ENCODE measurements at places on chromosomes 16 and 17.

- peaks cover 4% of the 10 kb centered on the region for H3K4me1 ChIP-seq
- H3K36me3 ChIP-seq = peaks cover 1% of the 10 kb centered on the region
- H3K27ac ChIP-seq = no peak overlapping the region
- peak overlapping the region; percentile 65 for H3K4me3 ChIP-seq
These were observed 896 bp downstream of the GGA2 start for GRCh38 chr16:23509441-23509754.

- no peak for DNase-seq
- H3K36me3 ChIP-seq = peaks cover 31% of the 10 kb centered on the region
- H3K27ac ChIP-seq = no peak overlapping the region
- no peaks in the 10 kb centered on the region for H3K4me1 ChIP-seq
These were observed 8.6 kb downstream of the RPGRIP1L start for GRCh38 chr16:53695070-53695469.

DNA sequence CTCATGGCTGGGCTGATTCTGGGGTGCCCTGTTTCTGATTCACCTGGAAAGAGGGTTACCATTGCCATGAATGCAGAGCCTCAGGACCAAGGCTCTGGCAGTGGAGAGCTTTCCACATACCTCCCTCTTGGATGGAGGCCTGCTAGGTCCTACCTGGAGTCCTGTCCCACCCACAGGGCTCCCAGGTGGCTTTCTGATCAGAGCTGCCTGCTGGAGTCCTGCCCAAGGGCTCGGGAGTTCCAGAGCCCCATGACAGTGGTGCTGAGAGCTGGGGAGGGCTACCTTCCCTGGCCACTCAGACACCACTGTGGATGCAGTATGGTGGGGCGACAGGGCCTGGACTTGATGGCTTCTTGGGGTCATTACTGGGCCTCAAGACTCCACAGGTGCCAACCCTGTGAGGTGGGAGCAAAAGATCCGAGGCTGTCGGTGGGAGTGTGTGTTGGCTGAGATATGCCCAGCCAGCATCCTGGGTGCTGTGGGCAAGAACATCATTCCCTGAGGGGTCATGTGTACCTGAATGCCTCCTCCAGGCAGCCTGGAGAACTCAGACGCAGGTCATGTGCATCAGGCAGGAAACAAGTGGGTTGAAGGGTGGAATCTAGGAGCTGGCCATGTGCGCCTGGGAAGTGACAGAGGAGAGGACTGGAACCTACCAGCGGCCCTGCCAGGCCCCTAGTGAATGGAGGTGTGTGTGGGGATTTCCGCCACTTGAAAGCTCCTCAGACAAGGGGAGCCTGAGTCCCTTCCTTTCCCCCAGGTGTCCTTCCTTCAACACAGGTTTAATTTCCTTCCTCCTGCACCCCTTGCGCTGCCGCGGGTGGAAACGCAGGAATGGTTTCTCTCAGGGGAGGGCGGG, 2.3 kb upstream of the WNT3 start:
- no peak for DNase-seq
- H3K4me1 ChIP-seq = peaks cover 21% of the 10 kb centered on the region
- no peaks in the 10 kb centered on the region for H3K36me3 ChIP-seq
- H3K27me3 ChIP-seq = peaks cover 71% of the 10 kb centered on the region
- no peak overlapping the region for H3K27ac ChIP-seq
- no peak overlapping the region for H3K4me3 ChIP-seq

- H3K27me3 ChIP-seq = no peaks in the 10 kb centered on the region
- H3K36me3 ChIP-seq = no peaks in the 10 kb centered on the region
These were observed 35.4 kb upstream of the RNF43 start for GRCh38 chr17:58452738-58453137.

GRCh38 chr17:10278218-10278617, 79.8 kb upstream of the GAS7 start:
- DNase-seq = no peak
- H3K4me1 ChIP-seq = no peaks in the 10 kb centered on the region
- H3K36me3 ChIP-seq = no peaks in the 10 kb centered on the region
- H3K27me3 ChIP-seq = no peaks in the 10 kb centered on the region
- no peak overlapping the region for H3K4me3 ChIP-seq
- no peak overlapping the region for H3K27ac ChIP-seq

DNA sequence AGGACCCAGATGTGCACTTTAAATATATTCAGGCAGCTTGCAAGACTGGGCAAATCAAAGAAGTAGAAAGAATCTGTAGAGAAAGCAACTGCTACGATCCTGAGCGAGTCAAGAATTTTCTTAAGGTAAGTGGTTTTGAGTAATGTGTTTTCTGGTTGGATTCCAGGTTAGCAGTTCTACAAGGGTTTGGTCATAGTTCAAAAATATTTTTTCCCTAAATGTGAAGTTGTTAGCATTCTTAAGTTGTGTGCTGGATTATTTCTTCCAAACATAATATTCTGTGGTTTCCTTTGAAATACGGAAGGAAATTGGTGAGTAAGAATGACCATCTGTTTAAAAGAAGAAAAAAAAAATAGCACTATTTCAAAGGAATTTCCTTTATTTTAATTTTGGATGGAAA, 38.4 kb downstream of the PTRH2 start:
- H3K27me3 ChIP-seq = no peaks in the 10 kb centered on the region
- H3K4me3 ChIP-seq = no peak overlapping the region
- H3K27ac ChIP-seq = no peak overlapping the region
- peaks cover 100% of the 10 kb centered on the region for H3K36me3 ChIP-seq
- H3K4me1 ChIP-seq = peaks cover 51% of the 10 kb centered on the region
- no peak for DNase-seq
